Activated naive CD4-positive, alpha-beta T cell treated with anti-CD3 and anti-CD28 coated beads for 36 hours (primary cell): ENCODE measurements at places on chromosomes 13 and 19. TPM values are rescaled to one million over a fixed set of nuclear protein-coding genes. Genes with fewer than 3 reads are reported as not detected.

DNA sequence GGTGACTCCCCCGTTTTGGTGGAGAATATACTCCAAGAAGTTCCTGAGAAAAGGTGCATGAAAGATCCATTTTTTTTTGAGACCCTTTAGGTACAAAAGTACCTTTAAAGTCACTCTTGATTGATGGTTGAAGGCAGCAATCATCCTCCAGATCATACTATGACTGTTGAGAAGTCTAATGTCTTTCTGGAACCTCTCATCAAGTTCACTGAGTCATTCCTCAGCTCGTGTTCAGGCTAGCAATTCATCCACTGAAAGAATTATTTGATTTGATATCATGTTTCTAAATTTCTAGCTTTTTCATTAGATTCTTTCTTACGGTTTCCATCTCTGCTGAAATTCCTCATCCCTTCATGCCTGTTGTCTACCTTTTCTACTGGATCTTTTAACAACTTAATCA, 65.1 kb upstream of the GJB6 start:
- no peak for DNase-seq

- no peak for DNase-seq
Observed at GRCh38 chr13:99316657-99317256, 9.6 kb upstream of the GPR183 start.

GRCh38 chr13:48731001-48731658, 77.4 kb downstream of the CYSLTR2 start:
- DNase-seq = peak; percentile 35

GRCh38 chr13:30721936-30722335, 13.4 kb upstream of the ALOX5AP start:
- DNase-seq = no peak

- peak; percentile 53 for DNase-seq
Observed at GRCh38 chr13:99969919-99970650, 1.5 kb downstream of the ZIC5 start.

The KCNJ14 gene
- 1.8 TPM for total RNA-seq

The ACER1 gene
- not detected for total RNA-seq

The NCR1 gene
- total RNA-seq = not detected

DNA sequence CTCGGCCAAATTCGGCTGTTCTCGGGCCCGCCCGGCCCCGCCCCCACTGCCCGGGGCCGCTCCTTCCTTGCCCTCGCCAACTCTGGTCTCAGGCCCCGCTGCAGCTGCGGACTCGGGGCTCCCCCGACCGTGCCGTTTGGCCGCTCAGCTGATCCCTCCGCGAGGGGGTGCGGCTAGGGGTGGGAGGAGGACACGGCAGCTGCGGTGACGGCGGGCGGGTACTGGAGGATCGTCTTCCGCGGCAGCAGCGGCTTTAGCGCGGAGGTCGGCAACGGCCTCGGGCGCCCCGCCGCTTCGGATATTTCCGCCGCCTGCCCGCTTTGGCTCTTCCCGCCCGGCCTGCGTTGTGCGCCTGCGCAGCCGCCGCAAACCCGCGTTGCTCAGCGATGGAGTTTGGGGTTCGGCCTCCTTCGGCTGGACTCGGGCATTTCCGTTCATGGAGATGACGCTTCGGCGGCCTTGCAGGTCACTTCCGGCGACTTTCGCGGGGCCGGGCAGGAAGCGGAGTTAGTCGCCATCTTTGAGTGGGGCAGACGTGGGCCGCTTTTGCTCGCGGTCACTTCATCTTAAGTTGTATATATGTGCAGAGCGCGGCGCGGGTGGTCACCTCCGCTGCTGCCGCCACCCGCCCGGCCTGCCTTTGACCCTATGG, 338 bp upstream of the UBE2M start:
- peak; percentile 100 for DNase-seq

DNA sequence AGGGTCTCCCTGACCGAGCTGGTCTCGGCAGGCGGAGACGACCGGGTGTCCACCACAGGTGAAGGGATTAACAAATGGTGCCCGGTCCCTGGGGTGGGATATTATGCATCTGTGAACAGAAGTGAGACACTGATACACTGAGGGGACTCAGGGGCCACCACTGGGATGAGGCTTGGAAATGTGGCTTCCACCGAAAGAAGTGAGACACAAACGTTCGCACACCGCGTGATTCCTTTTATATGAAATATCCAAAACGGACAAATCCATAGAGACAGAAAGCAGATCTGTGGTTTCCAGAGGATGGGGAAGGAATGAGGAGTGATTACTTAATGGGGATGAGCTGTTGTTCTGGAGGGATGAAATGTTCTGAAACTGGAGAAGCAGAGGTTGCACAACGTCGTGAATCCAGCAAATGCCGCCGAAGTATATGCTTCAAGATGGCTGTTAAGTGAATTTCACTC, 47.5 kb downstream of the C13orf46 start:
- no peak for DNase-seq

GRCh38 chr13:84413016-84413415, 530.7 kb upstream of the SLITRK1 start:
- DNase-seq = no peak

The LIM2 gene
- total RNA-seq = not detected

The KRTDAP gene
- not detected for total RNA-seq

DNA sequence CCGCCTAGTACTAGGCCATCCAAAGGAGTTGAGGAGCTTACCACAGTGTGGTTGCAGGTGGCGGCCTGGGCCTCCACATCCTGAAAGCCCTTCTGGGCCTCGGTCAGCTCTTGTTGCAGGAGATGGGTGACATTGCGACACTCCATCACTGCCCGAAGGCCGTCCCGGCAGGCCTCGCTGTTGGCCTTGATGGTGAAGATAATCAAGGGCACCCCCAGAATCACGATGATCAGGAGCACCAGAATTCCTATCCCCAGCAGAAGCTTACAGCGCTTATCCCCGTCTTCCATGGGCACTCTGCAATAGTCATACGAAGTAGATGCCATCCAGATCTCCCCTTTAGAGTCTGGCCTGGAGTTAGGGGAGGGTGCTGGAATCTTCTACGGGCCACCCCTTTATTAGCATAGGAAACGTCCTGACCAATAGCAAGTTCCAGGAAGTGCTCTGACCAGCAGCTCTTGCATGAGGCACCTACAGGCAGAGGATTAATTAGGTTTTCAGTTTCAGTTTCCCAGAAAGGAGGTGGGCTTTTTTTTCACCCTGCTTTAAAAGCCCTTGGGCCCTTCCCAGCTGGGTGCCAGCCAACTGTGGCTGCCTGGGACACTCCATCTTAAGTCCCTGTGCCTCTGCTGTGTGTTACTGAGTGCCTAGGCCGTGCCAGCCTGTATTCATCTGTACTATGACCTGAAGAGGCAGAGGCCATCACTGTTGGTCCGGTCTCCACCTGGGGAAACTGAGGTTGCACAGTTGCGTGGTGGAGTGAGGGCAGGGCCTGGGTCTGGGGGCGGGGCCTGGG, at the start of gene BST2:
Gene BST2 (minus strand): TSS at position 381 of the 796 bp plus-strand sequence. CDS start 55 bp downstream, at position 326.
- peak; percentile 69 for DNase-seq

The YIF1B gene
- 56.0 TPM for total RNA-seq

DNA sequence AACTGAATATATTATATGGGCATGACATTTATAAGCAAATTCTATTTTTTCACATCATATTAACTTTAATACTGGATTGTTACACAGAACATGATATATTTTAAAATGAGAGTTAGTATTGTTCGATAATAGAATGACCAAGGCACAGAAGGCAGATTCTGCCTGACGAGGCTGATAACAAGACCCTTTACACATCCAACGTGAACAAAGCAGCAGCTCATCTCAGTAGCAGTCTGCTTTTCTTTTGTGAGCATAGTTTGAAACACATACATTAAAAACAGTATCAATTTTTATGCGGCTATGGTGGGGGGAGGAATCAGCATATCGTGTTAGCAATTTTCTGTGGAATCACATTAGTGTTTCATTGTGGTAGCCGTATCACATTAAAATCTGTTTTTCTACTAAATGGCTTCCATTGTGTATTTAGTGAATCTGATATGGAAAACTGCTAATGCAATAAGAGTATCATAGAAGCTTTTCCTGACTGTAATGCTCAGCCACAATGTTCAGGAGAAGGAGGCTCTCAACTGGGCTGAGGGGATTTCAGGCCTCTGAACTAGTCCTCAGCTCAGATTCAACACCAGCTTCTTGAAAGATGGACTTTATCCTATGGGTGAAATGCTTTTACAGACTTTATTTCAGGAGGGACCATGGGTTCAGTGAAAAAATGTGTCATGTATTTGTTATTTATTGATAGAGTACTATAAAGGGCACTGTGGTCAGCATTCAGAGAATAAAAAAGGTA, 4.0 kb downstream of the SMAD9 start:
- DNase-seq = no peak

- DNase-seq = peak; percentile 44
Observed at GRCh38 chr13:113742000-113742441, 17.0 kb upstream of the TMEM255B start.

The KLK13 gene
- total RNA-seq = not detected

DNA sequence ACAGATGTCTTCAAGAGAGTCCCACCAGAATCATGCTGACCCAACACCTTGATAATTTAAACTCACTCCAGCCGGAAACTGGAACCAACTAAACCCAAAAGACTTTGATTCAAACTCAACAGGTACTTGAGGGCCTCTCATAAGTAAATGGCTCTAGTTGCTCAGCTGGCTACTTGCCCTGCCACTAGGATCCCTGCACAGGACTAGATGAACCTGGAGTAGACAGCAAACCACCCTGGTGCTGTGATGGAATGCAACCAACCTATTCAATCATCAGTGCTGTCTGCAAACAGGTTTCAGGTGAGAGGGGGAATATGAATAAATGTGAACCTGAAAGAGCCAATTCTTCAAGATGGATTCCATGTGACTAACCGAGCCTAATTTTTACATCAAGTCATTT, 216.3 kb downstream of the KATNAL1 start:
- DNase-seq = no peak

- no peak for DNase-seq
Observed at GRCh38 chr13:109684824-109685202, 101.6 kb downstream of the IRS2 start.

The CEACAM6 gene
- total RNA-seq = not detected

The RNF225 gene
- total RNA-seq = not detected

DNA sequence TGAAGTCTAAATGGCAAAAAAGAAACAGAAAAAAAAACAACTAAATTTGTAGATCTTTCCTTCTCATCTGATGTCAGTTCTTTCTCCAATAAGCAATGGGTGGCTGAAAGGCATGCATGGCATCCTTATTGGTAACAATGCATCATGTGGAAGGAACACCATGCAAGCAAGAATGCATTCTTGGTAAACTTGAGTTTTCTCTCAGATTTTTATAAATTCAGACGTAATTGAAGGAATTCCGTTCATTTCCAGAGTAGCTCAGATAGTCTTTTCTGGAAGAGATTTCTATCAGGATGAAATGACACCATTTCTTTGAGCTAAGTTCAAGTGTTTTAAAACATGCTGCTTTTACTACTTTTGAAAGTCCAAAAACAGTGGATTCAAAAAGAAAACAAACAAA, 373.0 kb downstream of the COG6 start:
- no peak for DNase-seq

DNA sequence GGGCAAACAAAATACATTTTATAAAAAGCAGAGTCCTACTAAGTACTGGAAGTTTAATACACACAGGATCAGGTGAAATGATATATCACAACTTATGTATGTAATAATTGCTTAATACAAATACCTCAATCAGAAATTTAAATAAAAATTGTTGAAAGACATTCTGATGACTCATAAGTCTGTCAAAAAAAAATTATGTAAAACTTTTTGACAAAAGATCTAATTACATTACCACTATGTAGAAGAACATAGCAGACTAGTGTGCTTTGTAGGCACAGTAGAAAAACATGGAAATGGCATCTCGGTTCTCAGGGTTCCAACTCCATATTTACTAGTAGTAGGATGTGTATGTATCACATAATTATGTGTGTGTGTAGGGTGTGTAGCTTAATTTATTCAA, 156.2 kb downstream of the DNAJC3 start:
- DNase-seq = no peak

GRCh38 chr13:30943881-30944280, 11.4 kb downstream of the TEX26 start:
- DNase-seq = no peak

DNA sequence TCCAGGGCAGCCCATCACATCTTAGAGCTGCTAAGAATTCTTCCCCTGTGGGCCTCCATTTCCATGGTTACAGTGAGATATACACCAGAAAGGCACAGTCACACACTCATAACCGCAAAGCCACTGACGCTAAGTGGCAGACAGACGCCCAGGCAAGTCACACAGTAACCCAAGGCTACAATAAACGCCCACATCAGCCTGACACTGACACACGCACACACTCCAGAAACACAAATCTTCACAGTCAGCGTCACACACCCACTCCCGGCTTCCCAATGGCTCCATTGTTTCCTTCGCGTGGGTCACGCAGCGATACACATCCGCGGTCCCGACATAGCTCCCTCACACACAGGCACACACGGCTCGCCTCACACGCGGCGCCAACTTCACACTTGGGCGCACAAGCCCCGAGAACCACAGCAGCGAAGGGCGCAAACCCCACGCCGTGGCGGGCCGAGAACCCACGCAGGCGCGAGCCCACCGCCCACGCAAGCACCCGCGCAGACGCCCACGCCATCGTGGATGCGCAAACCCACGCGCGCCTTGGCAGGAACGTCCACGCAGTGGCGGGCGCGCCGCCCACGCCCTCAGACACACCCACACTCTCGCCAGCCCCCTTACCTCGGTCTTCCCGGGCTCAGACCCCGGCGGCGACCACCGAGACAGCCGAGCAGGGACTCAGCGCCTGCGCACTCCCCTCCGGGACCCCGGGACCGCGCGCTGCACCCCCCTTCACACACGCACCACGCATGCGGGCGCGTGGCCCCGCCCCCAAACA, at the start of gene ZNF667:
Gene ZNF667 (minus strand): TSS at position 695 of the 778 bp plus-strand sequence. CDS start 14,975 bp downstream, outside the sequence.
- DNase-seq = peak; percentile 12

- DNase-seq = no peak
Observed at GRCh38 chr13:98974053-98974452, 3.8 kb downstream of the DOCK9 start.

The CCDC8 gene
- not detected for total RNA-seq

The LGALS7B gene
- total RNA-seq = not detected

The PDS5B gene
- total RNA-seq = 51.6 TPM

GRCh38 chr13:110103534-110103933, 203.4 kb downstream of the COL4A1 start:
- no peak for DNase-seq

The AKT2 gene
- 159 TPM for total RNA-seq

DNA sequence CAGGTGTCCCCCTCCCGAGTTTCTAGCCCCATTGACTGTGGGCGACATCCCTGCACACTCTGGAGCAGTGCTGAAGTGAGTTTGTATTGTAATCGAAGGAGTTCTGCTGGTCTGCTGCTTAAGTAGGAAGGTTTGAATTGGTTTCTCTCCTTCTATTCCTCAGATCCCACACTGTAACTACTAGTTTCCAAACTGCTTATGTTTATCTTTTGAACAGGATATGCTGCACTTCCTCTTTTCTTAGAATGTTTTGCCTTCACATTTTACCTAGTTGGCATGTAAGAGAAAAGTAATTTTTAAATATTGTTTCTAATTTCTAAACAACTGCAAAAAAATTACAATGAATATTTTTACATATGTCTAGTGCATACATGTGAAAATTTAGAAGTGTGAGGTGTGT, 511.8 kb downstream of the KLF12 start:
- no peak for DNase-seq

DNA sequence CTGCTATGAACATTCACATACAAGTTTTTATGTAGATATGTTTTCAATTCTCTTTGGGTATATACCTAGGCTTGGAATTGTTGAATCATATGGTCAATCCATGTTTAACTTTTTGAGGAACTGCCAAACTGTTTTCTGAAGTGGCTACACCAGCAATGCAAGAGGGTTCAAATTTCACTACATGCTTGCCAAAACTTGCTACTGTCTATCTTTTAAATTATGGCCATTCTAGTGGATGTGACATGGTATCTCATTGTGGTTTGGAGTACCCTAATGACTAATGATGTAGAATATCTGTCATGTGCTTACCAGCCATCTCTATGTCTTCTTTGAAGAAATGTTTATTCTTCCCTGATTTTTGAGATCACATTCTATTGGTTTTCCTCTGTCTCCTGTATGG, 860.3 kb downstream of the DIAPH3 start:
- DNase-seq = no peak
